ENCODE measurements at places on chromosomes 6 and 20.

DNA sequence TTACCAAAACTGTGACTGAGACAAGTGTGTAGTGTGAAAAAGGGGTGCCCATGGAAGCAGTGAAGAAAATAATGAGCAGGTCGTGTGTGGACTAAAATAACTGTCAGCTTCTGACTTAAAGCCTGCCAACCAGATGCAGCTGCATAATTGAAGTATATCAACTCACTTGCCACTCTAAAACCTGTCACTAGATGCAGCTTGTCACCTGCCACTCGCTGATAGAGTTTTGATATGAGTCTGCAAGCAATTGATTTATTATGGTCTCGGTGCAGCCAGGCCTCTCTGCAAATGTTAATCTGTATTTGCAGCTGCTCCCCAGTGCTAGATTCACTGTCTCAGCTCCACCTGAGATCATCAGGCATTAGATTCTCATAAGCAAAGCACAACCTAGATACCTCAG is 1090.0 kb upstream of the EYS start:
- no peak for DNase-seq

- DNase-seq, result no peak
These were observed 59.0 kb upstream of the TULP4 start for GRCh38 chr6:158253248-158253647.

DNA sequence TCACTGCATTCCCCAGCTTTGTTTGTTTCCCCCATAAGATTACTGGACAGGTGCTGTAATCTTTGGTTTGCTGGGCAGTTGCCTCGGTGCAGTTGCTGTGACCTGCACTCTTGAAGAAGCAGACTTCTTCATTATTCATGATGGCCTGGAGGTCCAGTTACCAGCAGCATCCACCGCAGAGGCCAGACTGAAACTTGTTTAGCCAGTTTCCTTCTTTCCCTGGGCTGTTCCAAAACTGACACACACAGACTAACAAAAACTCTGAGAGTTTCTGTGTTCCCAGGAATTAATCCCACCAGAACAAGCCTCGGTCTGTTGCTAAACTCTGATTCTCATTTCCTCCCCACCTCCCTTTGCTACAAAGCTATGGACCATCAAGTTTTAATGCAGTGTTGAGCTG is 144.1 kb downstream of the QRSL1 start:
- DNase-seq, result no peak

DNA sequence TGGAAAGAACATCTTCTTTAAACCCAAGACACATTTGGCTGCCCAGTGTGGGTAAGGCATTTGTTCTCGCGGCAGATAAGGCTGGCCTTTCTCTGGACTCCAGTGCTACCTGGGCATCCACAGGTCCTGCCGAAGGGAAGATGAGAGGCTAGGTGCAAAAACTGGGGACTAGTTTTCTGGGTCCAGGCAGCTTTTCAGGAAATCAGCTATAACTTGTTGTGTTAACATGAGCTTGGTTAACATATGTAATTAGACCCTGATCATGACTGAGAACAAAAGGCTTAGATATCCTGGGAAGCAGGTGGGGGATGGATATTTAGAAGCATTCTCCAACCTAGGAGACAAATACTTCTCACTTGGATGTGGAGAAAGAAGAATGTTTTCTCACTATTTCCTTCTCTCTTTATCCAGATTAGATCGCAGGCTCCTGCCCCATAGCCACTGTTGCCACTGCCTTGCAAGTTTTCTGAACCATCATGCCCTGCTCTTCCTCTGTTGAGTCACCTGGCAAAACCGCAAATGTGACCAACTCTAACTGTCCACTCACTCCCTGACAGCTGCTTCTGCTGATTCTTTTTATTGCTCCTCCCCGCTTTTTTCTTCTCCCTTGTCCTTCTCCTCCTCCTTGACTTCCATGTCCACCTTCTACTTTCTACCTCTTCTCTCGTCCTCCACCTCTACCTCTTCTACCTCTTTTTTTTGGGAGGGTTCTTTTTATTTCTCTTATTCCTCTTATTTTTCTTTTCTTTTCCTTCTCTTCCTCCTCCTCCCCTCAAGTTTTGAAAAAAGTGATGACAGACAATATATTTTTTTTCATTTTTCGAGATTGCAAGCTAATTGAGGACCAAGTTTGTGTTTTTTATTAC is 258.1 kb downstream of the UTRN start:
- no peak for DNase-seq

GRCh38 chr6:140360651-140361050 is 986.2 kb upstream of the CITED2 start:
- DNase-seq, result peak; percentile 25

GRCh38 chr6:123380257-123380656 is 256.5 kb downstream of the TRDN start:
- DNase-seq, result no peak

DNA sequence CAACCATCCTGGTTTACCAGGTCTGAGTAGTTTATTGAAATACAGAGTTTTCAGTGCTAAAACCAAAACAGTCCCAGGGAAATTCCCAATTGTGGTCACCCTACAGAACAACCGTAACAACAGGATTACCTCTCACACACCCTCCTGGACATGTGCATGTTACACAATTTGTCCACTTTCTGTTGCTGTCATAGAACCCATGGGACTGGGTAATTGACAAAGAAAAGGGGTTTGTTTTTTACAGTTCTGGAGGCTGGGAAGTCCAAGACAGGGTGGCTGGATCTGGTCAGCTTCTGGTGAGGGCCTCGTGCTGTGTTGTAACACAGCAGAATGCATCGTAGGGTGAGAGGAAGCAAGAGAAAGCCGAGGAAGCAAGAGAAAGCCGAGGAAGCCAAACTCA is 9.1 kb upstream of the ADA start:
- no peak for DNase-seq

- no peak for DNase-seq
These were observed 615 bp upstream of the NTSR1 start for GRCh38 chr20:62707921-62708521.

GRCh38 chr6:82080767-82081166 is 166.8 kb downstream of the IBTK start:
- DNase-seq, result no peak

- no peak for DNase-seq
These were observed 609 bp downstream of the OGFRL1 start for GRCh38 chr6:71289039-71289801.

DNA sequence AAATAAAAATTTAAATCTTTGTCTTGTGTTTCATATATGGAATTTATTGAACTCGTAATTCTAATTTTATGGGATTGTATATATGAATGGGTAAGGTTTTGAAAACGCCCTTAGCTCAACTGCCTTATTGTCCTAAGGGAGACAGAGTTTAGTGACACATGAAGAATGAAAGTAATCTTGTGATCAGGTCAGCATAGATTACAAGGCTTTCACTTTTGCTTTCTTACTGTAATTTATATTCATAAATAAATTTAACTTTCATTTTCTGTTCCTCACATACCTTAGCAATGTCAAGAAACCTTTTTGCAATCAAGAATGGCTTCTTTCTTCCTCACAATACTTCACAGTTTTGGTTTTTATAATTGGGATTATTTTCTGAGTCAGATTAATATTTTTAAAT is 14.4 kb downstream of the KPNA5 start:
- DNase-seq, result no peak

DNA sequence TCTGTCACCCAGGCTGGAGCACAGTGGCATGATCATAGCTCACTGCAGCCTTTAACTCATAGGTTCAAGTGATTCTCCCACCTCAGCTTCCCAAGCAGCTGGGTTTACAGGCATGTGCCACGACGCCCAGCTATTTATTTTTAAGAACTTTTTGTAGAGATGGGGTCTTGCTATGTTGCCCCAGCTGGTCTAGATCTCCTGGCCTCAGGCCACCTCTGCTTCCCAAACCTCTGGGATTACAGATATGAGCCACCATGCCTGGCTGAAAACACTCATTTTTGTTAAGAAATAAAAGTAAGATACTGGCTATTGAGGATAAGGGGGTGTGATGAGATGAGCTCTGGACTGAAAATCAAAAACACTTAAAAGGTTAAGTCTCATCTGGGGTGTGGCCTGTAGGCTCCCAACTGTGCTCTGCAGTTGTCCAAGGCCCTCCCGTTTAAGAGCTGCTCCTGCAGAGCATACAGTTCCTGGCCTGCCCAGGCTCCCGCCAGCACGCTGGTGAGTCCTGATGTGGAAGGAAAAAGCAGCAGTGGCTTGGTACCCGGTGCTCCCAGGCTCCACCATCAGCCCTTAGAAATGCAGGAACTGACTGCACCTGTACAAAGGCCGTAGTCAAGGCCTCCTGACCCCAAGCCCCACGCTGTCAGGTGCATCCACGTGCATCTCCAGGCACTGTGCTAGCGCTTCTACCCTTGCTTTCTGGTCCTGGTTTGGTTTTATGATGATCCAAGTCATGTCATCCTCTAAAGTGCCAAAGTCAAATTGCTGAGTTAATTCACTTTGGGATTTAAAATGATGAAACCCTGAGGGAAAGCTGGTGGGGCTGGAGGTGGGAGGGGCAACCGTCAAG is 111.5 kb downstream of the TMEM242 start:
- DNase-seq, result no peak

DNA sequence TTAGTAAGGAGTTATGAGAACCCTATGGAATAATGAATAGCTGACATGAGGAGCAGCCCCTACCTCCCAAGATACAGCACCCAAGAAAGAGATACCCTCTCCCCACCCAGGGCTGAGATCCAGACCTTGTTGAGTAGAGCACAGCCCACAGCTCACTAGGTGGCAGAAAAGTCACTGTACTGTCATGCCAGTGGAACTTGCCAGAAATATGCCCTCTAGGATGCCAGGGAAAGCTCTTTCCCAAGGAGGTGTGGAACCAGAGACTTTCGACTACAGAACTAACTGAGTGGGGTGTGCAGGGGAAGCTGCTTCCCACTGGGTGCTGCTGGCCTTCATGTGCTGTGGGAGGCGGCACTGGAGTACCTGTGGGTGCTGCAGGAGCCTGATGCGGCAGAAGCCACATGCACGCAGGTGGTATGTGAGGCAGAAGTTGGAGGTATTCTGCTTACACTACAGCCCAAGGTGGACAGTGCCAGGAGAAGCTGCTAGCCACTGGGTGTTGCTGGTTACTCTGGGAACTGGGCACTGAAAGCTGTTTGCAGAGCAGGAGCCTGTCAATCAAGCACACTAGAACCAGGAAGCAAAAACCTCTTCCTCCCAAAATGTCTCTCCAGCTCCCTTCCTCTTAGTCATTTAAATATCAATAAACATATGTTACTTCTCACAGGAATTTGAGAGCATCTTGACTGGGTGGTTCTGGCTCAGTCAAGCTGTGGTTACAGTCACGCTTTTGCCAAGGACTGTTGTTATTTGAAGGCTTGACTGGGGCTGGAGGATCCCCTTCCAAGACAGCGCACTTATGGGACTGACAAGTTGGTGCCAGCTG is 17.8 kb downstream of the ARMC12 start:
- no peak for DNase-seq

GRCh38 chr6:130385064-130385695 is 19.4 kb downstream of the TMEM200A start:
- peak; percentile 83 for DNase-seq

DNA sequence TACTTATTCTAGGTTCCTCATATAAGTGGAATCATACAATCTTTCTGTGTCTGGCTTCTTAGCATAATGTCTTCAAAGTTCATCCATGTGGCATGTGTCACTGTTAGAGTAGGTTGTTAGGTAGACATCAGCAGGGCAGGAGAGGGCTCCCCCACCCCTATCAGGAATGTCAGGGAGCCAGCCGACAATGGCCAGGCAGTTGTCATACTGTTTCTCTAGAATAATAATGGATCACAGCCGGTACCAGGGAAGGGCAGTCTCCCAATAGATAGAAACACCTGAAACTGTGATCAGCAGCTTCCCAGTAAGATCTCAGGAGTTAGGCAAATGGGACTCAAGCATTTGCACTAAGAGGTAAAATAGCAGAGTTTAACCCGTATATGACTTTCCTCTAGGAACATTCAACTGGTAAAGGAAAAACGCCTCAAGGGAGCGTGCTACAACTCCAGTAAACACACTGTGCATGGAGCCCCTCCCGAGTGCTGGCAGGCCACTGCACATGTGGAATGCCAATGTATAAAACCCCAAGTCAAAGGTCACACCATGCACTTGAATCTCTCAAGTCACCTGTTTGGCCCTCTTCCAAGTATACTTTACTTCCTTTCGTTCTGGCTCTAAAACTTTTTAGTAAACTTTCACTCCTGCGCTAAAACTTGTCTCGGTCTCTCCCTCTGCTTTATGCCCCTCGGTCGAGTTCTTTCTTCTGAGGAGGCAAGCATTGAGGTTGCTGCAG is 29.8 kb upstream of the SIRT5 start:
- no peak for DNase-seq

DNA sequence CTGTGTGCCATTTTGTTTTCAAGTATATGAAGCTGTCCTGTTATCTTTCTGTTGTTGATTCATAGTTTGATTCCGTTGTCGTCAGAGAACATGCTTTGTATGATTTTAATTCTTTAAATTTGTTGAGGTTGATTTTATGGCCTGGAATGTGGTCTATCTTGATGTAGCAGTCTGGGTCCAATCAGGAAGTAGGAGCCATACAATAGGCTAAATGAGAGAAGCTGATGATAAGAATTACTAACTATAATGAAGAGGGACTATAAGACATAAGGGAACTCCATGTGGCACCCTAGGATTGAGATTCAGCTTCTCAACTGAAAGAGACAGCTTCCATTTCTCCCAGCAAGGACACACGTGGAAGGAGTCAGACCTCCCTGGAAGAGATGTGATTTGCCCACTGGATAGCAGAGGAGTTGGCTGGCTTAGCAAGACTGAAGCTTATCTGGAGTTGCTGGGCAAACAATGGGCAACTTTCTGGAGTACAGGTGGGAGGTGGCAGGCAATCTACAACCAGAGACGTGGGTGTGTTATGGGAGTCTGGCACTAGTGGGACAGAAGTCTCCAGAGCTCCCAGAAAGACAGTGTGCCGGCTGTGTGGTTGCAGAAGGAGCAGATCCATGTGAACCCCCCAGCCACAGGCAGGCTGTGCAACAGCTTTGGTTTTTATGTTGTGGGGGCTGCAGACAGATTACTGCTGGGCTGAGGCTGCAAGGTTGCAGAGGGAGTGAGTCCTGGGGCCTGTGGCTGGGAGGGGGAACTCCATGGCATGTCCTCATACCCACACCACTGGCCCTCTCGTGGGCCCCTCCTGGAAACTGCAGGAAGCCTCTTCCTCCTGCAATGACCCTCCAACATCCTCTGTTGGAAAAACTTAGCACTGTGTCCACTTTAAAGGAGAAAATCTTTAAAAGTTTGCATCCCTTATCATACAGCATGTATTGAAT is 7.1 kb downstream of the ZNF831 start:
- no peak for DNase-seq

- DNase-seq, result no peak
These were observed 8.5 kb upstream of the HLA-DRA start for GRCh38 chr6:32431142-32431541.

- no peak for DNase-seq
These were observed 161.5 kb downstream of the MRPL14 start for GRCh38 chr6:43965628-43966373.

GRCh38 chr20:59579404-59580145 is 24.8 kb upstream of the PHACTR3 start:
- DNase-seq, result no peak

Measured in fibroblast of skin of left quadriceps (primary cell).